Chondrocyte (in vitro differentiated cells): ENCODE measurements at places on chromosomes 13 and 19. TPM values are rescaled to one million over a fixed set of nuclear protein-coding genes. Genes with fewer than 3 reads are reported as not detected.
A peak's percentile ranks its signal among the peaks of the same experiment; 100 is the strongest.

- no peak overlapping the region for H3K4me3 ChIP-seq
- H3K36me3 ChIP-seq, result peaks cover 8% of the 10 kb centered on the region
- H3K4me1 ChIP-seq, result no peaks in the 10 kb centered on the region
These were observed 7.9 kb downstream of the LRP3 start for GRCh38 chr19:33201886-33202545.

The ZNF433 gene
- 4.1 to 6.8 TPM (median 6.0 TPM) in 3 replicates for total RNA-seq

The MAP2K7 gene
- total RNA-seq, result 24.4 to 27.5 TPM (median 25.7 TPM) in 3 replicates

The FBXW9 gene
- 5.0 to 11.7 TPM (median 5.2 TPM) in 3 replicates for total RNA-seq

DNA sequence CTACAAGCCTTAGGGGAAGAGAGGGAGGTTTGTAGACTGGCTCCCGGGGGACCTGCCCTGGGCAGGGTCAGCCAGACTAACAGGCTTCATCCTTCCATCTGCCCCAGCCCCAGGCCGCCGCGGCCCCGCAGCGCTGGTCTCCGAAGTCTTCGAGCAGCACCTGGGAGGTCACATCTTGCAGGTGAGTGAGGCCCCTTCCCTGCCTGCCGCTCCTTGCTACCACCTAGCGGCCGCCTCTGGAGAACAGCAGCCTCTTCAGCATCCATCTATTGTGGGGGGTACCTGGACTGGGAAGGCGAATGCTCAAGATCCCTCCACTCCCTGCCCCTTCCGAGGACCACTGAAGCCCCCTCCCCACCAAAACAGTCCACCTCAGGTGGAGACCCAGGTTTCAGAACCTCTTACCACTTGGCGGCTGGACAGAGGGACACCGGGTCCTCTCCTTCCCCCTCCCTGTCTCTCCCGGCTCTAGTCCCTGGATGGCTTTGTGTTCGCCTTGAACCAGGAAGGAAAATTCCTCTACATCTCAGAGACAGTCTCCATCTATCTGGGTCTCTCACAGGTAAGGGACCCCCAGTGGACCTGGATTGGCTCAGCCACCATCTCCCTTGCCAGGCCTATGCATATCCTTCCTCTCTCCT is 12.7 kb downstream of the NPAS1 start:
- no peaks in the 10 kb centered on the region for H3K36me3 ChIP-seq
- H3K27me3 ChIP-seq, result peaks cover 7% of the 10 kb centered on the region
- peaks cover 19% of the 10 kb centered on the region for H3K4me1 ChIP-seq
- H3K27ac ChIP-seq, result no peak overlapping the region
- DNase-seq, result no peak
- H3K4me3 ChIP-seq, result no peak overlapping the region

- H3K4me3 ChIP-seq, result no peak overlapping the region
- no peak for DNase-seq
- no peaks in the 10 kb centered on the region for H3K27me3 ChIP-seq
- no peaks in the 10 kb centered on the region for H3K36me3 ChIP-seq
These were observed 919.9 kb upstream of the MIR17HG start for GRCh38 chr13:90427322-90428272.

GRCh38 chr19:18224525-18225354 is 1.5 kb downstream of the PDE4C start:
- peak overlapping the region; percentile 73 for H3K4me3 ChIP-seq
- peaks cover 8% of the 10 kb centered on the region for H3K27me3 ChIP-seq
- peaks cover 34% of the 10 kb centered on the region for H3K4me1 ChIP-seq
- H3K27ac ChIP-seq, result peak overlapping the region; percentile 92

The PPP1R15A gene
- total RNA-seq, result 42.1 to 106 TPM (median 104 TPM) in 3 replicates

The ZSCAN4 gene
- total RNA-seq, result not detected in 3 replicates

The CPAMD8 gene
- total RNA-seq, result 4.9 to 10.6 TPM (median 6.1 TPM) in 3 replicates

DNA sequence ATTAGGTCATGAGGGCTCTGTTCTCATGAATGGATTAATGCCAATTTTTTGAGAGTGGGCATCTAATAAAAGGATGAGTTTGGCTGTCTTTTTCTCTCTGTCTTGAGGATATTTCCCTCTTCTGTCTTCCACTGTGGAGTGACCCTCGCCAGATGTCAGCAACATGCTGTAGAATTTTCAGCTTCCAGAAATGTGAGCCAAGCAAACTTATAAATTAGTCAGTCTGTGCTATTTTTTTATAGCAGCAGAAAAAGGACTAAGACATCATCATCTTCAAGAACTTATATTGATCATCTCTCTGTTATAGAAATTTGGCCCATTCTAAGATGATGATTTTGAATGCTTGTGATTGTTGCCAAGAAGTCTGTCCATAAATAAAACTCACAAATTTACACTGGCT is 431.4 kb downstream of the FGF9 start:
- H3K36me3 ChIP-seq, result no peaks in the 10 kb centered on the region
- no peak overlapping the region for H3K4me3 ChIP-seq
- H3K27ac ChIP-seq, result no peak overlapping the region
- DNase-seq, result no peak

GRCh38 chr13:44068737-44069136 is 189.0 kb downstream of the LACC1 start:
- H3K4me3 ChIP-seq, result peak overlapping the region; percentile 5
- peak overlapping the region; percentile 90 for H3K27ac ChIP-seq
- peaks cover 24% of the 10 kb centered on the region for H3K4me1 ChIP-seq

The RAB11B gene
- total RNA-seq, result 96.4 to 106 TPM (median 104 TPM) in 3 replicates

DNA sequence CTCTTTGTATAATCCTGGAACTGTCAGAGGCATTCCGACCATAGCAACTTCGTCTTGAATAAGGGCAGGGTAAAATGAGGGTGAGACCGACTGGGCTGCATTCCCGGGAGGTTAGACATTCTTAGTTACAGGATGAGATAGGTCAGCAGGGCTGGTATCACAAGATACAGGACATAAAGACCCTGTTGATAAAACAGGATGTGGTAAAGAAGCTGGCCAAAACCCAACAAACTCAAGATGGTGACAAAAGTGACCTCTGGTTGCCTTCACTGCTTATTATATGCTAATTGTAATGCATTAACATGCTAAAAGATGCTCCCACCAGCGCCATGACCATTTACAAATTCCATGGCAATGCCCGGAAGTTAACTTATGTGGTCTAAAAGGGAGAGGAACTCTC is 27.7 kb upstream of the MBNL2 start:
- no peak for DNase-seq
- H3K36me3 ChIP-seq, result no peaks in the 10 kb centered on the region
- no peak overlapping the region for H3K27ac ChIP-seq

The NRTN gene
- 0.54 to 0.77 TPM in 2 of 3 replicates, not detected in the other for total RNA-seq

DNA sequence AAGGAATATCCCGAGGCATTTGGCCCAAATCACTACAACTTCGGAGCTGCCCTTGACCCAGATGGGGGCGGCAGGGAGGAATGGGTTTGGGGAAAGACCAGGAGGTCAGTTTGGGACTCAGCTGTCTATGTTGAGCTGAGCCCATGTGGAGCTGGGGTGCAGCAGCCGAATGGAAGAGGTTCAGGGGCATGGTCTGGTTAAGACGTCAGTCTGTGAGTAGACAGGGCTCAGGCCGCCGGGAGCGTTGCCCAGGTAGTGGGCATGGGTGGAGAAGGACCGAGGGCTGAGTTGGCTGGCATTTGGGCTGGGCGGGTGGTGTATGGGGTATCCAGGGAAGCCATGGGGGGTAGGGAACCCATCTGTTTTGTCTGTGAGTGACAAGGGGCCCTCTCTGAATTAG is 9.3 kb upstream of the SCN1B start:
- H3K36me3 ChIP-seq, result peaks cover 38% of the 10 kb centered on the region
- no peak overlapping the region for H3K4me3 ChIP-seq
- H3K27me3 ChIP-seq, result no peaks in the 10 kb centered on the region
- DNase-seq, result no peak
- no peaks in the 10 kb centered on the region for H3K4me1 ChIP-seq
